ENCODE measurements at places on chromosomes 12 and 14.

DNA sequence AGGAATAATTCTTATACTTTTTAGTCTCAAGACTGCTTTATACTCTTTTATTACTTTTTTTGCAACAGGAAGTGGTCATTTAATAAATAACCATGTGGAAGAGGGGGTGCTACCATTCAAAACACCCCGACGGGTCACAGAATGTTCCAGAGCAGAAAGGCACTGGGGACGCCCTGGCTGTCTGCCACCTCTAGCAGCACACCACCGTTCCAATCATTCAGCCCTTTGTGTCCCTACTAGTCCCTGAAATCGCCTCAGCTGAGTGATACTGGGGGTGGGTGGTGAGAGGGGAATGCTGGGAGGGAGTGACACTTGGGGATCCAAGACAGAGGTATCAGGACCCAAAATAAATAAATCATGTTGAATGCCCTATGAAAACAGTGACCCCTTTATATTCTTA, 52.4 kb downstream of the MON2 start:
- no peak for DNase-seq

- DNase-seq = no peak
These were observed 220.3 kb downstream of the KIF26A start for GRCh38 chr14:104358528-104359300.

DNA sequence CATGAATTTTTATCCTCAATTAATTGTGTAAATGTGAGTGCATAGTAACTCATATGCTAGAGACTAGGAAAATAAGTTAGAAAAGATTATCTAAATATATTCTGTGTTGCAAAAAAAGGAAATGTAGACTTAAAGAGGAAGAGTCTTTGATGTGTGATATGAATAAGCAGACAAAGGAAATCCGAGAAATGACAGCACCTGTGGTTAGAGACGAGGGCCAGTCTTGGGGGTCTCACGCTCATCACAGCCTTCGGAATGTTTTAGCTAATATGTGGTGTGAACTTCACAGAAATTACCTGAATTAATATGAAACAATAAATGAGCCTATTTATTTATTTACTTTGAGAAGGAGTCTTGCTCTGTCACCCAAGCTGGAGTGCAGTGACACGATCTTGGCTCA, 11.6 kb downstream of the ATP6V0A2 start:
- DNase-seq = no peak

GRCh38 chr12:124743479-124744272, 120.0 kb downstream of the SCARB1 start:
- DNase-seq = no peak

DNA sequence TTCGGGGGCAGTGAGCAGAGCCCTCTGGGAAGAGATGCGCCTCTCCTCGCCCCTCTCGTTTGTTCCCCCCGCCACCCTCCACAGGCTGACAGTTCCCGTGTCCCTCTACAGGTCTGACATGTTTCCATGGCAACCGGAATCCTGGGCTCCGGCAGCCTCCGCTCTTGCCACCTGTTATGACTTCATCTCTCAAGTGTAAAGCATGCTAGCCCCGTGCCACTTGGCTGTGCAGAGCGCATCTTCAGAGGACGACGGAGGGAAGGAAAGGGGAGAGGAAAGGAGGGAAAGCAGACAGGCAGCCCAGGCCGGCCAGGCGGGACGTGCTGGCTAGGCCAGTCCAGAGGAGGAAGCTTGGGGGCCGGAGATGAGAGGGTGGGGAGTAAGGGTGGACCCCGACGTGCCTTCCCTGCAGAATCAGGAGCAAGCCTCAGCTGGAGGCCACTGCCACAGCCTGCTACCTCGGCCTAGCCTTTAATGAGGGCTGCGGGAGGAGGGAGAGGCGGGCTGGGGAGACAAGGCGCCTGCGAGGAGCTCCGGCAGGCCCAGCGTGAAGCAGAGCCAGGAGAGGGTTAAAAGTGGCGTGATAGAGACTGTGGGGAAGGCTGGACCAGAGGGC, 214.3 kb downstream of the DPF3 start:
- no peak for DNase-seq

DNA sequence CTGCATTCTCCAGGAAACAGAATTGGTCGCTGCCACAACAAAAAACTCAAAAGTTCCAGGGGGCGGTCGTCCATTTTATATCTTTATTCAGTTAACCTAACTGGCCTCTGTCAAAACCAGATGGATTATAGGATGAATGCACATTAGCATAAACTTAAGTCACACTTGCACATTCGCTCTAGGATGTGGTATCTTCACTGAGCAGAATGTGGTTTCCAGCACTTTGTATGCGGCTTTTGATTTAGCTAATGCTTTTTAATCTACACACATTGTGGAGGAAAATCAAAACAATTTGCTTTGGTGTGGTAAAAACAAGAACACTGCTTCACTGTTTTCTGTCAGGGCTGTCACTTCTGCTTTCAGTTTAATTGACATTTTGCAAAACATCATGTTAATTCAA, 4.5 kb downstream of the TAS2R50 start:
- DNase-seq = no peak

DNA sequence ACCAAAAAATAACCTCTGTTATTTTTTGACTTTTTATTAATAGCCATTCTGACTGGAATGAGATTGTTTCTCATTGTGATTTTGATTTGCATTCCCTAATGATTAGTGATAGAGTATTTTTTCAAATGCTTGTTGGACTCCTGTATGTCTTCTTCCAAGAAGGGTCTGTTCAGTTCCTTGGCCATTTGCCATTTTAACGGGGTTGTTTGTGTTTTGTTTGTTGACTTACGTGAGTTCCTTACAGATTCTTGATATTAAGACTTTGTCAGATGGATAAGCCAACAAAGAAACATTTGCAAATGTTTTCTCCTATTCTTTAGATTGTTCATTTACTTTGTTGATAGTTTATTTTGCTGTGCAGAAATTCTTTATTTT, 651.6 kb upstream of the LRFN5 start:
- DNase-seq = no peak

All from MCF 10A (cell line).